Pericardium fibroblast (primary cell): ENCODE measurements at places on chromosomes 3 and 15. TPM values are rescaled to one million over a fixed set of nuclear protein-coding genes. Genes with fewer than 3 reads are reported as not detected.

Gene TARS3
- total RNA-seq, result 5.1 and 7.1 TPM in 2 replicates

Gene GRM2
- under 0.01 and 0.43 TPM in 2 replicates for total RNA-seq

Gene EFL1
- total RNA-seq, result 5.2 and 6.3 TPM in 2 replicates

Gene PTX3
- total RNA-seq, result 1,042 and 2,456 TPM in 2 replicates

Gene ARGFX
- total RNA-seq, result not detected in 2 replicates

Gene KCNMB2
- total RNA-seq, result under 0.01 TPM in 1 of 2 replicates, not detected in the other
